Muscle of leg (tissue), 16 donors: ENCODE measurements at places on chromosomes 12 and 14. TPM values are rescaled to one million over a fixed set of nuclear protein-coding genes. Genes with fewer than 3 reads are reported as not detected.
A peak's percentile ranks its signal among the peaks of the same experiment; 100 is the strongest.

GPRC5D gene
- not detected for total RNA-seq

GRCh38 chr14:30267141-30267540 lies 291.8 kb upstream of the G2E3 start:
- peaks cover 6% of the 10 kb centered on the region for H3K4me1 ChIP-seq
- no peak for DNase-seq
- H3K36me3 ChIP-seq: no peaks in the 10 kb centered on the region
- no peak overlapping the region for H3K4me3 ChIP-seq

GRCh38 chr12:112839386-112839972 lies 47.9 kb downstream of the RPH3A start:
- no peaks in the 10 kb centered on the region for H3K36me3 ChIP-seq
- H3K4me3 ChIP-seq: no peak overlapping the region
- no peak for DNase-seq
- H3K4me1 ChIP-seq: no peaks in the 10 kb centered on the region
- H3K27ac ChIP-seq: no peak overlapping the region

HOXC9 gene
- 12.6 TPM for total RNA-seq

WSCD2 gene
- total RNA-seq: 3.7 TPM

REP15 gene
- 1.3 TPM for total RNA-seq

CLECL1 gene
- total RNA-seq: 0.18 TPM

HPD gene
- total RNA-seq: 0.04 TPM

GRCh38 chr12:69921831-69922230 lies 96.8 kb downstream of the MYRFL start:
- DNase-seq: no peak
- no peak overlapping the region for H3K27ac ChIP-seq
- H3K4me1 ChIP-seq: peaks cover 6% of the 10 kb centered on the region
- H3K4me3 ChIP-seq: no peak overlapping the region
- no peaks in the 10 kb centered on the region for H3K27me3 ChIP-seq

NINJ2 gene
- 3.2 TPM for total RNA-seq

DNA sequence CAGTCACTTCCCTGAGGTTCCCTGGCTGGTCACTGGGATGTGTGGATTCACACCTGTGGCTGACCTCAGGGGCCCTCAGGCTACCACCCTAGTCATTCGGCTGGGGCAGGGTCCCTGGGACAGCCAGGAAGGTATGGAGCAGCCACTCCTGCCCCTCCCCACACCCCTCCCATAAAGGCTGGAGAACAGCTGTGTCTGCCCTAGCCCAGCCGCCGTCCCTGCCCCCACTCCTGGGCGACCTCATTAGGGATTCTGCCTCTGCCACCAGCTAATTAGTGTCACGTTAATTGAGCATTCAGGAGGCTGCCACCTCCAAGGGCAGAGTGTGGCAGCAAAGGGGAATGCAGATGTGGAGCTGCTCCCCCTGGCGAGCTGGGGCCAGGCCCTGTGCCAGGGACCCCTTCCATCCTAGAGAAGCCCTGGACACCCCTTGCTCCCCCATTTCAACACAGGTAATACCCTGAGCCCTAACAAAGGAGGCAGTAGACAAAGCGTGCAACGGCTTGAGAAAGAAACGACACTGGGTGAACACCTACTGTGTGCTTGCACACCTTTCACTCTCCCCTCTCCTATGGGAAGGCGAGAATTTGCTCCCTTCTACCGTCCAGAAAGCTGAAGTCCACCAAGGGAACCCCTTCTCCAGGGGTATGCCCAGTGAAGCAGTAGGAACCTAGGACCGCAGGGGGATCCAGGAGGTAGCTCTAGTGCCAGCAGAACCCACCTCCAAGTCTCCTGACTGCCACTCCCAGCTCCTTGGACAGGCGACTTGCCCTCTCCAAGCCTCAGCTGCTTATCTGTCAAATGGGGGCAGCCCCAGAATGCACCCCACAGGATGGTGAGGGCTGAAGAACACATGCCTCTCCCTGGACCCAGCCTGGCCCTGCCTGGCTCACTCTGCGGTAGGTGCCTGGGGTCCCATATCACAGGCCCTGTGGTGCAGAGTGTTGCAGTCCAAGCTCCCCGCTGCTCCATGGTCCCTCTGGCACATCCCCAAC lies 45.1 kb downstream of the FAM222A start:
- H3K27ac ChIP-seq: no peak overlapping the region
- H3K4me1 ChIP-seq: peaks cover 20% of the 10 kb centered on the region
- no peaks in the 10 kb centered on the region for H3K27me3 ChIP-seq
- H3K4me3 ChIP-seq: no peak overlapping the region

DNA sequence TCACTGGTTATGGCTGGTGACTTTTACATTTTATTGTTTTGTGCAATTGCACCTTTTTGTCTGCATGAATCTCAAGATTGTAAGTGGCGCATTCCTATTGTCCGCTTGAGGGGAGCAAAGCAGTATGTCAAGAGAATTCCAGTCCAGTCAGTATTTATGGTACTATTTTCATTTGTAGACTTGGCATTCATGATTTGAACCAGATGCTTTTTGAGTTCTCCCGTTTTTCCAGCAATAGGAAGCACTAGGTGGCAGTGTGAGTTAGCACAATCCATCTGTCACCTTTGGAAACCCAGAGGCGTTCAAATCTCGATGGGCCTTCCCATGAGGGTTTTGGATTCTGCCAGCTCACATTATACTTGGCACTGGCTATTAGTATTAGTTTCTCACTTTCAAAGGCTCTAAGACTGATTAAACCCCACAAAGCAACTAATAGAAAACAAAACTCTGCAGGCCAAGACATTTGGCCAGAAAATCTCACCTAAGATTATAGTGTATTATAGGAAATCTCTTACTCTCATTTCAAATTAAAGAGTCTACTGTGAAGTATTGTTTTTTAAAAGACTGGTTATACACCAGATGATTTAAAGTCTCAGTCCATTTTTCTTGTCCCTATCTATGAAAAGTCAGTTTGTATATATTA lies 2.2 kb downstream of the DACT1 start:
- peak overlapping the region; percentile 80 for H3K4me3 ChIP-seq
- H3K36me3 ChIP-seq: peaks cover 17% of the 10 kb centered on the region
- H3K27ac ChIP-seq: peak overlapping the region; percentile 93
- DNase-seq: peak; percentile 95

LRRC43 gene
- total RNA-seq: 0.18 TPM

DNA sequence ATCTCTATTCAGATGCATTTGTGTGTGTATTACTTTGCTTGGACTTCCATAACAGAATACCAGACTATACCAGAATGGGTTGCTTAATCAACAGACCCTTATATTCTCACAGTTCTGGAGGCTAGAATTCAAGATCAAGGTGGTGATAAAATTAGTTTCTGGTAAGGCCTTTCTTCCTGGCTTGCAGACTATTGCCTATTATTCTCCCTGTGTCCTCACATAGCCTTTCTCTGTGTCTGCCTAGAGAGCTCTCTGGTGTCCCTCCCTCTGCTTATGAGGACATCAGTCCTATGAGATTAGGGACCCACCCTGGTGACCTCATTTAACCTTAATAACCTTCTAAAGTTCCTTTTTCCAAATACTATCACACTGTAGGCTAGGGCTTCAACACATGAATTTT lies 106.0 kb downstream of the FAR2 start:
- DNase-seq: no peak
- no peak overlapping the region for H3K27ac ChIP-seq
- no peaks in the 10 kb centered on the region for H3K4me1 ChIP-seq
- no peak overlapping the region for H3K4me3 ChIP-seq
- no peaks in the 10 kb centered on the region for H3K27me3 ChIP-seq
- no peaks in the 10 kb centered on the region for H3K36me3 ChIP-seq

GRCh38 chr14:100667656-100668055 lies 59.0 kb upstream of the DLK1 start:
- no peak overlapping the region for H3K4me3 ChIP-seq
- peak; percentile 82 for DNase-seq
- peak overlapping the region; percentile 91 for H3K27ac ChIP-seq
- no peaks in the 10 kb centered on the region for H3K27me3 ChIP-seq

DNA sequence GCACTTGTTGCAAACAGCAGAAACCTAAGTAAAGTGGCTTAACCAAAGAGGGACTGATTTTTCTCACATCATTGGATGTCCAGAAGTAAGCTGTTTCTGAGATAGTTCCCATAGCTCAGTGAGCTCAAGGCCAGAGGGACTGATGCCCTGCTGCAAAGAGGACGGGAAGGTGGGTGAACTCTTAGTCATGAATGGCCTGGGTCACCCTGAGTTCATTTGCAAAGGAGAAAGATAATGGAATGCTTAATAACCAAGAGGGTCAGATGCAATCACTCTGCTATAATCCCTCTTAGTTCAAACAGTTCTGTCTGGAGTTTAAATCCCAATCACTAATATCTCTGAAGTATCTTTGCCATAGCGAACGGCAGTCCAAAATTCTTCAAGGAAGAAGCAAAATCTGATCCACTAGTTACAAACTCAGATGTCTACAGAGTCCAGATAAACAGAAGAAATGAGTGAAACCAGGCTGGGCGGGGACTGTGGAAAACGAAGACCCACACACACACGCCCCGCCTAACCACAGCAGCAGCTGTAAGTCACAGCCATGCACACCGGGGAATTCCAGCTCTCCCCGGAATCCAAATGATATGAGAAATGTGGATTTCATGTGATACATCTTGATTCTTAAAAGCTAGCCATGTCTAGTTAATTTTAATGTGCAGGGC lies 289.5 kb downstream of the TMEM132D start:
- DNase-seq: peak; percentile 26
- no peak overlapping the region for H3K4me3 ChIP-seq
- H3K36me3 ChIP-seq: no peaks in the 10 kb centered on the region
- H3K27ac ChIP-seq: no peak overlapping the region
- no peaks in the 10 kb centered on the region for H3K27me3 ChIP-seq

MYO1A gene
- 0.18 TPM for total RNA-seq

GRCh38 chr12:107447336-107447735 lies 238.3 kb upstream of the PWP1 start:
- H3K27me3 ChIP-seq: peaks cover 6% of the 10 kb centered on the region
- H3K4me1 ChIP-seq: peaks cover 4% of the 10 kb centered on the region
- H3K27ac ChIP-seq: no peak overlapping the region
- no peak for DNase-seq
- no peak overlapping the region for H3K4me3 ChIP-seq
- no peaks in the 10 kb centered on the region for H3K36me3 ChIP-seq

DNA sequence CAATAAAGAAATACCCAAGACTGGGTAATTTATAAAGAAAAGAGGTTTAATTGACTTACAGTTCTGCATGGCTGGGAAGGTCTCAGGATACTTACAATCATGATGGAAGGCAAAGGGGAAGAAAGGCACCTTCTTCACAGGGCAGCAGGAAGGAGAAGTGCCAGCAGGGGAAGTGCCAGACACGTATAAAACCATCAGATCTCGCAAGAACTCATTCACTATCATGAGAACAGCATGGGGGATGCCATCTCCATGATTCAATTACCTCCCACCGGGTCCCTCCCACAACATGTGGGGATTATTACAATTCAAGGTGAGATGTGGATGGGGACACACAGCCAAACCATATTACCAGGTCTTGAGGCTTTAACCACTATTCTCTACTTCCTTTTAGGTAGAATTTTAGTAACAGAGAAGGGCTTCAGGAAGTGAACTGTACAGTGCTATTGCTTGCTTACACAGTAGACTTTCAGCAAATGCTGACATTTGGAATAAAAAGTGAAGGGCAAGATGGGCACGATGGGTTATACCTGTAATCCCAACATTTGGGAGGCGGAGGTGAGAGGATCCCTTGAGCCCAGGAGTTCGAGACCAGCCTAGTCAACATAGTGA lies 40.8 kb upstream of the OR4E1 start:
- no peak overlapping the region for H3K27ac ChIP-seq
- no peak for DNase-seq
- no peaks in the 10 kb centered on the region for H3K27me3 ChIP-seq
- H3K4me3 ChIP-seq: no peak overlapping the region

- H3K4me1 ChIP-seq: peaks cover 17% of the 10 kb centered on the region
- H3K27ac ChIP-seq: no peak overlapping the region
- no peaks in the 10 kb centered on the region for H3K36me3 ChIP-seq
- H3K4me3 ChIP-seq: no peak overlapping the region
- H3K27me3 ChIP-seq: no peaks in the 10 kb centered on the region
Measured at GRCh38 chr12:116408489-116409250, 131.2 kb upstream of the MED13L start.

GRCh38 chr12:95413576-95413975 lies 60.4 kb upstream of the METAP2 start:
- H3K4me3 ChIP-seq: no peak overlapping the region
- H3K4me1 ChIP-seq: peaks cover 2% of the 10 kb centered on the region
- no peak for DNase-seq
- H3K36me3 ChIP-seq: no peaks in the 10 kb centered on the region

- H3K36me3 ChIP-seq: no peaks in the 10 kb centered on the region
- no peak for DNase-seq
- no peak overlapping the region for H3K4me3 ChIP-seq
- no peaks in the 10 kb centered on the region for H3K4me1 ChIP-seq
Measured at GRCh38 chr12:16285586-16285985, 8.1 kb upstream of the SLC15A5 start.

DNA sequence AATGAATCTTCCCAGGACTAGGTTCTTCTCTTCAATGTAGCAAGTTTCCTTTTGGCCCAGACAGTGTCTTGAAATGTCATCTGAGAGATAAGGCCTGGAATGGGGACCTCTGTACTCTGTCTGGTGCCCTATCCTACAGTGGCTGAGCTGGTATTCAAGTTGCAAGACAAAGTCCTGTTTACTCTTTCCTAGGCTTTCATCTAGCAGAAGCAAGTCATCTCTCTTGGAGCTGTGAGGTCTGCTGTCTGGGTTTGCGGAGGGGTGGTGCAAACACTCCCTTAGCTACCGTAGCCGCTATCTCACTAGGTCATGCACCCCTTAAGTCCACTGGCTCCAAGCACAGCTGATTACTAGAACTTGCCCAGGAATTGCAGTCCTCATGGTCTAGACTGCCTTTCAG lies 149.7 kb upstream of the SLC16A7 start:
- no peak overlapping the region for H3K27ac ChIP-seq
- H3K27me3 ChIP-seq: no peaks in the 10 kb centered on the region
- no peak for DNase-seq

GRCh38 chr12:87107270-87107669 lies 851.1 kb upstream of the MGAT4C start:
- H3K4me1 ChIP-seq: no peaks in the 10 kb centered on the region
- no peaks in the 10 kb centered on the region for H3K27me3 ChIP-seq
- DNase-seq: no peak
- H3K36me3 ChIP-seq: no peaks in the 10 kb centered on the region
- no peak overlapping the region for H3K27ac ChIP-seq

DNA sequence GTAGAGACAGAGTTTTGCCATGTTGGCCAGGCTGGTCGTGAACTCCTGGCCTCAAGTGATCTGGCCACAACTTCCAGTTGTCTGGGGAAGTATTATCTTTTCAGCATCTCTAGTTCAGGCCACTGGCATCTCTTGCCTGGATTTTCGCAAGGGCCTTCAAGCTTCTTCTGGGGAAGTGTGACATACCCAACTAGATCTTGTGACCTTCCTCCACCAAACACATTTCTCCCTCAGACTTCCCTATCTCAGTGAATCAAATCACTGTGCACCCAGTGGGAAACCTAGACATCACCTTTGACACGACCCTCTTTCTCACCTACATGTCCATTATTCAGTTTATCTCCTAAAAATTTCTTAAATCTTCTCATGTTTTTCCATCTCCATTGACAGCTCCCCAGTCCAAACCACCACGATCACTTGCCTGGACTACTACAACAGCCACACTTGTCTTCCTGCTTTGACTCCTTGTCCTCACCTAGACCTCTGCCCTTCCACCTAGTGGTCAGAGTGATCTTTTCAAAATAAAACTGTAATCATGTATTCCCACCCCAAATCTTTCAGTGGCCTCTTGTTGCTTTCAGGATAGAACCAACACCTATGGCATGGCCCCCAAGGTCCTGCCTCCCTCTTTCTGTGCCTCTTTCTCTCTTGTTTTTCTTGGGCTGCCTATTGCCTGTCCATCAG lies 3.3 kb downstream of the EEF1AKMT3 start:
- no peak for DNase-seq
- H3K36me3 ChIP-seq: peaks cover 20% of the 10 kb centered on the region
- no peak overlapping the region for H3K4me3 ChIP-seq
- H3K27ac ChIP-seq: no peak overlapping the region
- peaks cover 17% of the 10 kb centered on the region for H3K4me1 ChIP-seq

NOS1 gene
- total RNA-seq: 0.18 TPM
